ENCODE measurements at places on chromosomes 12 and 14.
A peak's percentile ranks its signal among the peaks of the same experiment; 100 is the strongest.

DNA sequence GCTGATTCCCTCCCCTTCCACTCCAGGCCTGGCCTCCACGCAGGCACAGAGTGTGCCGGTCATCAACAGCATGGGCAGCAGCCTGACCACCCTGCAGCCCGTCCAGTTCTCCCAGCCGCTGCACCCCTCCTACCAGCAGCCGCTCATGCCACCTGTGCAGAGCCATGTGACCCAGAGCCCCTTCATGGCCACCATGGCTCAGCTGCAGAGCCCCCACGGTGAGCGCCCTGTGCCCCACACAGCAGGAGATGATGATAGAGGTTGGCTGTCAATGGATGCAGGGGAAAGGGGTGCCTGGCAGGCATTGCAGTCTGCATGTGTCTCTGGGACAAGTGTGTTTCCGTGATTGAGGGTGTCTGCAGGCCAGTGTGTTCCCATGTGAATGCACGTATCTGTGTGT is 18.8 kb downstream of the C12orf43 start:
- no peak for DNase-seq

DNA sequence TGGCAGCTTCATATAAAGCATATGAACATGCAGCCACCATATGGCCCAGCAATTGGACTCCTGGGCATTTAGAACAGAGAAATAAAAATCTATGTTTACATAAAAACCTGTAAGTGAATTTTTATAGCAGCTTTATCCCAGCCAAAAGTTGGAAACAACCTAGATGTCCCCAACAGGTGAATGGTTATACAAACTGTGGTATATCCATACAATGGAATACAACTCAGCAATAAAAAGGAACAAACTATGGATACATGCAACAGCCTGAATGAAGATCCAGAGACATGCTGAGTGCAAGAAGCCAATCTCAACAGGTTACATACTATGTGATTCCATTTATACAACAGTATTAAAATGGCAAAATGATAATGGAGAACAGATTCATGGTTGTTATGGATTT is 3.7 kb downstream of the TMTC1 start:
- DNase-seq = no peak

DNA sequence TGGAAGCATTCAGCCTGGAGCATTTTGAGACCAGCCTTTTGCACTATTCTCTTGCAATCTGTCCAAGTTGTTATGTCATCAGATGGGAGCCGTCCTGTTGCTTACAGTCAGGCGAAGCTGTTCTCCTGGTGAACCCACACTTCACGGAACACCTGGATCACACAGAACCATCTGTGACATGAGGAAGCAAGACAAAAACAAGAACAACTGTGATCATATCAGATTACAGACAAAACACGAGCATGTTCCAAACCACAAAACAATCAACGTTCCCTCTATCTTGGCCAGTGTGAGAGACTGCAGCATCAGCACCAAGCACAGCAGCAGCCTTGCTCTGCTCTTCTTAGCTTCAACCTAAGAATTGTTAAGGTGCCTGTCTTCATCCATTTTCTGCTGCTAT is 180.5 kb upstream of the SFSWAP start:
- no peak for DNase-seq

- DNase-seq = no peak
These were observed 3.3 kb downstream of the ALDH6A1 start for GRCh38 chr14:74080820-74081460.

DNA sequence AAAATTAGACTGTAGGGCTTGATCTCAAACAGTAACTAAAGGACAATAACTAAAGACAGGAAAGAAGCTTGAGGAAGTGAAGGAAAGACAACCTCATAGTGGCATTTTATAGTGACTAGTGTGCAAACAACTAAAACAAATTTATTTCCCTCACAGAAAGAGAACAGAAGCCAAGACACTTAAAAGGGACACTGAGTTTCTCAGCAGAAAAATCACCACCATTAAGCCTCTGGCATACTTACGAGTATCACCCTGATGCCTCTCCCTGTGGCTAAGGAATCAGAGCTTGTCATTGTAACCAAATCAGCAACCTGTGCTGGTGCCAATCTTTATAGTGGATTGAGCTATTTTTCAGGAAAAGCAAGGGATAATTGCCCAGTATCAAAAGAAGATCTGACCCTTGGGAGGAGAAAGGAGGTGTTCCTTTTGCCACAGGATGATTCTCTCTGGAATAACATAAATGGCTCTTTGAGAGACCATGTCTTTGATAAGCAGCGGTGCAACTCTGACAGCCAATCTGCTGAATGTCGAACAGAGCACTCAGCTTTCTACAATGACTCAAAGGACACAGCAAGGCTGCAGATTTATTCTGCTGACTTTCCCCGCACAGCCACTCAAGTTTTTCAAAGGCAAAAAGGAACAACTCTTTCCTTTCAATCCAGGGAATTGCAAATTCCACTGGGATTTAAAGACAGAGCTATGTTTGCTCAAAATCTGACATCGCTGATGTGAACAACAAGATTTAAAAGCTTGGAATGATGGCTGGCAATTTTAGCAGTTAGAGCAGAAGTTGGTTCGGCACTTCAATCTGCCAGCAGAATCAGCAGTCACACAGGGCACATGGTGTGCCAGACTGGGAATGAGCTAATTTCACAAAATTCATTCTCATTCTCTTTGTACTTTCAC is 34.6 kb downstream of the ATF7 start:
- DNase-seq = no peak

- DNase-seq = no peak
These were observed 30.7 kb downstream of the LRIG3 start for GRCh38 chr12:58889557-58889956.

DNA sequence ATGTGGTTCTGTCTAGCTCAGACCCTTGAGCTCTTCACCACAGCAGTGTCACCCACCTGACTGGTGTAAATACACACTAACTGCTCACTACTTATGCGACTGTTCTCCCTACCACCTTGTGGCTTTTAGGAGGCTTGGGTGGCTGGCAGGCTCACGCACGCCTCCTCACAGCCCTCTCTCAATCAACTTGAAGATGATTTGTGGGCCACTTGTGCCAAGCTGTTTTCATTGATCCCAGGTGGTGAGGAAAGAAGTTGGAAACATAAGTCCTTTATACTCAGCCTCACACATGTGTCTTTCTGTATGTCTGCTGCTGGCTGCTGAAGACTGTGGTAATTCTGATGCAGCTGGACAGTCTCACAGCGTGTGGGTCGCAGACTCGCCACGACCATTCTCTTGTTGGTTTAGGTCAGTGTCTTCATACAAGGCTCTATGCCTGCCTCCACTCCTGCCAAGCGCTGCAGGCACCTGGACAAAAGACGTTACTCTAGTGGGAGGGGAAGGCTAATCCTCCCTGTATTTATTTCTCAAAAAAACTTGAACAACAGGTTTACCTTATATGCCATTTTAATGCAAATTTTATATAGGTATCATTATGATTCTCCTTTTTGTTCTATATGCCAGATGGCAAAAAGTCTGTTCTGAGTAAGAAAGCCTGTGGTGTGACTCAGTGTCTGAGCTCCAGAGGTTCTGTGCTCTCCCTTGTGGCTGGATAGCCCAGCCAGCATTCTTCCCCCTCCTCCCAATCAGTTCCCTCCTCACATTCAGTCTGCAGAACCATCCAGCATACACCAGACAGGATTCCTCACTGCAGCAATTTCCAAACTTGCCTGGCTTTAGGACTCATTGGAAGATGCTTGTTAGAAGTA is 115.6 kb downstream of the DIP2B start:
- DNase-seq = no peak

DNA sequence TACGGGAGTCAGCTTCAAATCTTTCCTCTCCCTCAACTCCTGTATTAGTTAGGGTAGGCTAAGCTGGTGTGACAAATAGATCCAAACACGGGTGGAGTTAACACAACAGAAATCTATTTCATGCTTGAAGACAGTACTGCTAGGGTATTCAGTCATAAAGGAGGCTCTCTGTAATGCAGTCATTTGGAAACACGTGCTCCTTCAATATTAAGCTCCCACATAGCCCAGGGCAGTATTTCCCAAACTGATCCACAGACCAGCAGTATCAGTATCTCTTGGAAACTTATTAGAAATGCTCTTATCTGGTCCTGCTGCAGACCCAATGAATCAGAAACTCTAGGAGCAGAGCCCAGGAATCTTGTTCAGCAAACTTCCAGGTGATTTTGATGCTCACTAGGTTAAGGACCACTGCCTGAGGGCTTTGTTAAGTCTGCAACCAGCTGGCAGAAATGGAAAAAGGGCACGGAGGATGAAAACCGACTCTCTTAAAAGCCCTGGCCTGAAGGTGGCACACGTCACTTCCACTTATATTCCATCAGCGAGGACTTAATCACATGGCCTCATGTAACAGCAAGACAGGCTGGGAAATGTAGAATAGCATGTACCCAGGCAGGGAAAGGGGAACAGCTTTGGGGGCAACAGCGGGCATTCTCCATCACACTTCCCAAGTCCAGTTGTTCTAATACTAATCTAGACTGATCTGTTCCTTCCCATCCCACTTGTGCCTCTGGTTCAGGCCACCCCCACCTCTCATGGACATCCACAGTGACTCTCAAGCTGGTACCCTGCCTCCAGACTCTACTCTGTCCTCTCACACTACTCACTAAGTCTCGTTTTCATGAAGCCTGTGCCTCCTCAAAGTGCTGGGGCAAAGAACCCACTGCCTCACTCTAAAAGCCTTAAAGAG is 38.2 kb upstream of the RIC8B start:
- DNase-seq = no peak

GRCh38 chr12:33427071-33427470 is 12.5 kb downstream of the SYT10 start:
- no peak for DNase-seq

DNA sequence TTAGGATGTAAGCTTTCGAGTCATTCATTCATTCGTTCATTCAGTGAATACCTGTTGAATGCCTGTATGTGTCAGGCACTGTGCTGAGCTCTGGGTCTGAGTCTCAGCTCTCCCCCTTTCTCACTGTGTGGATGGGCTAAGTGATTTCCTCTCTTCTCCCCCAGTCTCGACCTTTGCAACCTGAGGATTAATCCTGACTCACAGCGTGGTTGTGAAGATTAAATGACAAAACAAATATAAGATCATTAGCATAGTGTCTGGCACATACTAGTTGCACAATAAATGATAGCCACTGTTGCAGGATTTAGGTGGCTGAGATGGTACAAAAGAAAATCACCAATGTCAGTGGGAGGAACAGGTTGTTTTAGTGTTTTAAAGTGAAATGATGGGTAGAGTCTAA is 136.7 kb downstream of the GPR135 start:
- DNase-seq = no peak

- no peak for DNase-seq
These were observed 181.5 kb upstream of the KRR1 start for GRCh38 chr12:75692876-75693275.

DNA sequence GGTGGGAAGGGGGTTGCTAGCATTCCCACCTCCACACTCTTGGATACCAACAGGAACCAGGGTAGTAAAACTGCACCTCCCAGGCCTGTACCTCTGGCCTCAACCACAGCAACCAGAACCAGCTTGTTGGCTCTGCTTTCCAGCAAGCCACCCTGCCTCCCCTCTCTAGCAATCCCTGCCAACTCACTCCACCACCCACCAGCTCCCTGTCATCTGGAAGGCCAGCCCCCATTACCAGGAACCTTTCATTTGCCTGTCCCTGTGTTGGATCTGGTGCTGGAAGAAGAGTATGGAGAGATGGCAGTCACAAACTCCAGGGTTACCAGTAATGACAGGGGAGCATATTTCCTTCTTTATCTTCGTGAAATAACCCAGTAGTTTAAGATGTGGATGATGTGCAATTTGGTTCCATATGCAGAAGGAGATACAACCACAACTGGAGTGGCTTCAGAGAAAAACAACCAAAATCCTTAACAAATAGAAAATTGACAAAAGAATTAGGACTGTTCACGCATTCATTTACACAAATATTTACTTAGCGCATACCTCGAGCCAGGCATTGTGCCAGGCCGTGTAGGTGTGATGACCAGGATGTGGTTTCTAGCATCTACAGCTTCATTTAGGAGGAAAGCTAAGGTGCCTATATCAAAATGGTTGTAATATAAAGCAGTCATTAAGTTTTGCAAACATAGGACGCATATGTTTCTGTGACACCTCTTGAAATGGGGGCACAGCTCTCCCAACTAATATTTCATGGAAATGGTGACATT is 3.4 kb downstream of the B4GALNT3 start:
- DNase-seq = peak; percentile 67

- DNase-seq = no peak
These were observed 125.2 kb downstream of the NTF3 start for GRCh38 chr12:5556946-5557673.

- DNase-seq = peak; percentile 87
These were observed at the start of gene GALNT6 for GRCh38 chr12:51391283-51392123. Gene GALNT6 (minus strand): TSS chr12:51391406. CDS start chr12:51379781, 11,625 bp downstream.

GRCh38 chr14:101192661-101193000 is 289.1 kb upstream of the RTL1 start:
- no peak for DNase-seq

DNA sequence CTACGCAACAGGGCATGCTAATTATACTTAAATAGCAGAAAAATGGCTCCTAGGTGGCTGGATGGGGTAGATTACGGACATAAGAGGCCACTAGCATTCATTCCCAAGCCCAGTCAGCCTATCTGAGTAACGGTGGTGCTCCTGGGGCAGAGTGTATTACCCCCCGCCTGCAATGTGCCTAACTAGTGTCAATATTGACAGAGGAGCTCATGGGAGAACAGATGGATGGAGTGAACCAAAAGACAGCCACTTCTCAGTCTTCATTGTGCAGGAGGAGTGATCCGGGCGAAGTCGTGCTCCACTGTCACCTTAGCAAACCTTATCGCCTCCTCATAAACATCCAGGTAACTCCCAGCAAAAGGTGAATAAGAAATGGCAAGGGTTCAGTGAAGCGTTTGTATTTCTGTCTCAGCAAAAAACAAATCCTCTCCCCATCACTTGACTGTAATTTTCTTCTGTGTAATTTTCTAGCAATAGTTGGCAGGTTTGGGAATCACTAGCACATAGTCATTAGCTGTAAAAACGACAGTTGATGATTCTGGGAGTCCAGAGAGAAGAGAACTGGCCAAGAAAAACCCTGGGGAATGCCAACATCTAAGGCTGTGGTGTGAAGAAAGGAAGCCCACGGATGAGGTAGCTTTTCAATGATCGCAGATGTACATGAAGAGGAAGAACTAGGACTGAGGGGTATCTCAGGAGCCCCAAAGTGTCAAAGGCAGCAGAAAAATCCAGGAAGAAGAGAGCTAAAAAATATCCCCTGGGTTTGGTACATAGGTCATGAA is 126.6 kb upstream of the BCL2L14 start:
- no peak for DNase-seq

DNA sequence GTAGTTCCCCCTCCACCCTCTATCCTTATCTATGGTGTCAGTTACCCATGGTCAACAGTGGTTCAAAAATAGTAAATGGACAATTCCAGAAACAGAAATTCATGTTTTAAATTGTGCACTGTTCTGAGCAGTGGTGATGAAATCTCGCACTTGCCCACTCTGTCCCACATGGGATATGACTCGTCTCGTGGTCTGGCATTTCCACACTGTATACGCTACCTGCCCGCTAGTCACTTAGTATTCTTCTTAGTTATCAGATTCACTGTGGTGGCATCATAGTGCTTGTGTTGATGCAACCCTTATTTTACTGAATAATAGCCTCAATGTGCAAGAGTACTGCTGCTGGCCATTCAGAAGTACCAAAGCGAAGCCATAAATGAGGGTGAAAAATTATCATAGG is 507.0 kb downstream of the SNAPC1 start:
- no peak for DNase-seq

GRCh38 chr14:54132496-54132895 is 175.9 kb upstream of the BMP4 start:
- no peak for DNase-seq

GRCh38 chr12:75738486-75738885 is 227.1 kb upstream of the KRR1 start:
- no peak for DNase-seq

GRCh38 chr14:100741966-100742365 is 15.3 kb downstream of the DLK1 start:
- no peak for DNase-seq
